GM13976 (cell line): ENCODE measurements at places on chromosomes 2 and 18.
A peak's percentile ranks its signal among the peaks of the same experiment; 100 is the strongest.

GRCh38 chr2:68709421-68709911, 25.1 kb upstream of the ARHGAP25 start:
- no peak for DNase-seq

DNA sequence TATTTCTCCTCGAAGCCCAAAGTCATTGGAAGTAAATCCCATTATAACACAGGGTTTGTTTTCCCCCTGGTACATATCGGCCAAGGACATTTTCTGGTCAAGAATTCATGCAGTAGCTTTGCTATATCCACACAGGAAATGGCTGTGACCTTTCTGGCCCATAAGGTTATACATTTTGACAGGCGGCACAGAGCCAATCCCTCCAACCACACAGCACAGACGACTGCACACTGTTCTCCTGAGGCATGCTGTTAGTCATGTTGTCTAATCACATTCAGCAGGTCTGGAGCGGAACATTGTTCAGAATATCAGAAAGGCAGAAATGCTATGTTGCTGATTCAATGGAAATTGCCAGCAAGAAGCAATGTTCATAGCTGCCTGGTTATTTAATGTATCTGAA, 742.3 kb upstream of the SLC8A1 start:
- no peak for DNase-seq

- DNase-seq, result no peak
Observed at GRCh38 chr2:172200495-172201085, 97.9 kb upstream of the DLX2 start.

- DNase-seq, result no peak
Observed at GRCh38 chr2:47300609-47301276, 102.2 kb upstream of the MSH2 start.

DNA sequence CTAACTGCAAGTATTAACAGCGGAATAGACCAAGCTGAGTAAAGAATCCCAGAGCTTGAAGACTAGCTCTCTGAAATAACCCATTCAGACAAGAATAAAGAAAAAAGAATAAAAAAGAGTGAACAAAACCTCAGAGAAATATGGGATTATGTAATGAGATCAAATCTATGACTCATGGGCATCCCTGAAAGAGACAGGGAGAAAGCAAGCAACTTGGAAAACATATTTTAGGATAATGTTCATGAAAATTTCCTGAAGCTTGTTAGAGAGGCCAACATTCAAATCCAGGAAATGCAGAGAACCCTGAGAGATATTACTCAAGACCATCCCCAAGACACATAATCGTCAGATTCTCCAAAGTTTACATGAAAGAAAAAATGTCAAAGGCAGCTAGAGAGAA, 17.3 kb downstream of the PFN4 start:
- DNase-seq, result no peak

DNA sequence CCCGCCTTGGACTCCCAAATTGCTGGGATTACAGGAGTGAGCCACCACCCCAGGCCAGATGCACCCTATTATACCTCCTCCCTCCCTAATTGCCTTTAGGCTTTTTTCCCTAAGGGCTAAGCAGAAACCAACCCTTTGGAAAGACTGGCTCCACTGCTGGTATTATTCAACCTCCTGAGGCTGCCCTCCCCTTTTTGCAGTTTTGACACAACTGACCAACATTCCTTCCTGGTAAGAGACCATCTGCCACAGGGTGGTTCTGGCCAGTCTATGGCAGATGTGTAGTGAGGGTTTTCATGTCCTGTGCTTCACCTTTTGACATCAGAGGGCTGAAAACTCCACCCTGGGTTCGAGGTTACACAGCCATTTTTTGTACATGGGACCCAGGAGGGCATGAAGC, 1785.3 kb upstream of the CELF4 start:
- DNase-seq, result no peak

DNA sequence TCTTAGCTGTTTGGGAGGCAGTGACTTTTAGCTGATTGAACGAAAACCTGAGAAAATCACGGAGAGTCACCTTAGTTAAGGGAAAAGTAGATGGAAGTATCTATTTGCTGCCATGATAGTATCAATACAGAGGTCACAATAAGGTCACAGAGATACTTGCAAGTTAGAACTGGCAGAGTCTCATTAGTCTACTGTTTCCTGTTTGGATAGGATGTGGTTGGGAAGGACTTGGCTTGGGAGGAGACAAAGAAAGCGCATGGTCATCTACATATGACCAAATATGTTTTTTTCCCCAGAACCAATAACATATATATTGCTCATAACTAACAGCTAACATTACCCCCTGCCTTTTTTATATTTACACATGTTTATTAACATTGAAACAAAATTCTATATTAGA, 78.4 kb upstream of the AQP4 start:
- no peak for DNase-seq

GRCh38 chr2:131153529-131153928, 48.4 kb downstream of the PLEKHB2 start:
- no peak for DNase-seq

DNA sequence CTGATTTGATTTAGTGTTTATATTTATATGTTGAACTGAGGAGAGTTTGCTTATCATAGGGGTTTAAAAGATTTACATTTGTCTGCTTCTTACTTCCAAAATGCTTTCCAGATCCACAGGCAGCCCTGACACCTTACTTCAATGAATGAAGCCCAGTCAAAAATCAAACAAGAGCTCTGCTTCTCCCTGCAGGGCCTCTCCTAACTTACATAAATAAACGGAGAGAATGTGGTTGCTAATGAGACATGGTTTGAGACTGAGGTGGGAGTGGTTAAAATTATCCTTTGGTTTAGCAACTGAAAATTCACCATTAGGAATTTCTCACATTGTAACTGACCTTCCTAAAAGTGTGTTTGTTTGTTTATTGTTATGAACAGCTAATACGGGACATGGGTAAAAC, 612.3 kb upstream of the FANCL start:
- DNase-seq, result no peak

- no peak for DNase-seq
Observed at GRCh38 chr18:49456794-49457193, 3.7 kb downstream of the DYM start.

- no peak for DNase-seq
Observed at GRCh38 chr2:5070257-5070656, 621.9 kb upstream of the SOX11 start.

- DNase-seq, result peak; percentile 85
Observed at GRCh38 chr2:229714080-229714735, at the start of gene DNER. Gene DNER, minus strand, starts transcription at chr2:229714555. Its CDS starts 132 bp downstream, at chr2:229714423.

DNA sequence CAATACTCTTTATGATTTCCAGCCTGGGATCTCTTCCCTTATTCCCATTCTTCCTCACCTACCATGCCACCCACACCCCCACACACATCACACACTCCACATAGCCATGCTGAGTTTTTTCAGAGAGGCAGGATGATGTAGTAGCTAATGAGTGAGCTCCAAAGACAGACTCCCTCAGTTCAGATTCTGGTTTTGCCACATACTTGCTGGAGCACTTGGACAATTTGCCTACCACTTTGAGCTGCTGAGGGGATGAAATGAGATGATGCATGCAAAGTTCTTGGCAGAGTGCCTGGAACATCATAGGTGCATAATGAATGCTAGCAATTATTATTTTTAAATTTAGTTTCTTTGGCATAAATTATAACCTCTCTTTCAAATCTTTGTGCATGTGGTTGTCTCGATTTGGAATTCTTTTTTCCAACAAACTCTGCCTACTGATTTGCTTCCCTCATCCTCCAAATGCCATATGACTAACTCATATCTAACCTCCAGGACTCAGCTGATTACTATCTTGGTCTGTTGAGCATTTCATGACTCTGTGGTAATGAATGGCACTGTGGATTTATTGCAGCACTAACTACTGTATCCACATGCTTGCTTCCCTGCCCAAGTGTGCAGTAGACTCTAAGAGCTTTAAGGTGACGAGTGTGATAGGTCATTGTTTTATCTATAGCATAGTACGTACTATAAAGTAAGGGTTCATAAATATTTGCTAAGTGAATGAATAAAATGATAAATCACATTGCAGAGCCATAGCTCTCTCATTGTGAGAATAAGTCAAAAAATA, 99.1 kb downstream of the TACR1 start:
- DNase-seq, result no peak

DNA sequence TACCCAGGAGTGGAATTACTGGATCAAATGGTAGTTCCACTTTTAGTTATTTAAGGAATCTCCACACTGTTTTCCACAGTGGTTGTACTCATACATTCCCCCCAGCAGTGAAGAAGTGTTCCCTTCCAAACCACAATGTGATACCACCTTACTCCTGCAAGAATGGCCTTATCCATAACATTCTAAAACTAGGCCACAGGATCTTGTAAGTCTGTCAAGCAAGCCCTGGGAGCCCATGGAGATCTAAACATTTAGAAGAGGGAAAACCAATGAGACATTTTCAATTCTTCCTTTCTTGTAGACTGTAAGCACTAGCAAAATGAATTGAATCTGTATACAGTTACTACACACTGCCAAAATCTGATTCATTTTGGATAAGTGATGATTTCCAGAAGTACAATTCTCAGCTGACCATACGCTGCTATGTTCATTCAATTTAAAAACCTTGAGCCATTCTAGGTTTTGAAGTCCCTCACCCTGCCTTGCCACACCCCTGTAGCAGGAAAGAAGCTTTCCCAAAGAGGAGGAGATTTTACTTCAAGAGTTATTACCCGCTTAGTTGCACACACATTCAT, 149.1 kb downstream of the SLC8A1 start:
- DNase-seq, result no peak

GRCh38 chr2:23235736-23236135, 149.2 kb upstream of the KLHL29 start:
- no peak for DNase-seq

DNA sequence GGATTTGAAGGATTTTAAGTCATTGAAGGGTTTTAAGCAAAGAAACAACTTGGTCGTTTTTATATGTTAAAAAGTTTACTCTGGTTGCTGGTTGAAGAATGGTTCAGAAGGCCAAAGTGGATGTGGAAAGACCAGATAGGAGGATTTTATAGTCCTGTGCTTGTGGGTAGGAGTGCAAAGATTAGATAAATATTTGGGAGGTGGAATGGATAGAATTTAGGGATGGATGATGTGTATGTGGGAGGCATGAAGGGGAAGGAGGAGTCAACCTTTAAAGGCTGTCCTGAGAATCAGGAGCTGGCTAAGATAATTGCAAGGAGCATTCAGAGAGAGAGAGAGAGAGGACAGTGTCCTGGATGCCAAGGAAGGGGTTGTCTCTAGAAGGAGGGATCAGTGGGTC, 190.1 kb upstream of the SPRED2 start:
- DNase-seq, result no peak

- no peak for DNase-seq
Observed at GRCh38 chr18:79309614-79310358, 85.9 kb upstream of the NFATC1 start.

DNA sequence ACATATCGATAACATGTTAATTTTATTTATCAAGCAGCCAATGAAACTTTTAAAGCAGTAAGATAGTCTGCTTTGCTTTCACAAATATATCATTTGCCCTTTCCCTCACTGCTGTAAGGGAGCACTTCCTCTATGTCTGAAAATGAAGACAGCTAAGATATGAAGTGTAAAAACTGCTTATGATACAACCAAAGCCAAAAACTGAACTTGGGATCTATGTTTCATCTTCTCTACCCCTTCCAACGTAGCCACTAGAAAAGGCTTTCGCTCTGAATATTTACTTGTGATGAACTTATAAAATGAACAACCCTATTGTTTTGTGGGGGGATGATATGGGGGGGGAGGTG, 140.3 kb downstream of the TCF4 start:
- DNase-seq, result no peak

GRCh38 chr18:74862094-74862493, 264.4 kb downstream of the ZNF407 start:
- DNase-seq, result no peak

DNA sequence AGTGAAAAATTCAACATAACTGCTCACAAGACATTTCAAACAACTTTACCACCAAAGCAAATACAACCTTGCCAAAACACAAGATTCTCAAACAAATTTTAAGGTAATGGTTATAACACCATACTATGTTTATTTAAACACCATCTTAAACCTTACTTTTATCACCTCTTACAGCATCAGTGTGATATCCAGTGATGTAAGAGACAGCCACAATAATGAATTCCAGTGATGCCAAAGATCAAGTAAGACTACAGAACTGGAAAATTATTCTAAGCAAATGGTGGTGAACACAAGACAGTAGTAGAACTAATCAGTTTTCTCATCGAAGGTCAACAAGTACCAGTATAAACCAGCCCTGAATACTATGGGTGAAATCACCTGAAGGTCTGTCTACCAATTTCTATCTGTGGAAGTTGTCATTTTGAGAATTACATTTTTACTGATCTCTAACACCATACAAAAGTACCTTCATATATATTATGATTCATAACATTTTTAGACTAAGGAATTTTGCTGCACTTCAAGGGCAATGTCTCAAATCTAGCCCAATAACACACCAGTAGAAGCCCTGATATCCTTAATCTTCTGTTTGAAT, 146.2 kb downstream of the RBMS1 start:
- no peak for DNase-seq

DNA sequence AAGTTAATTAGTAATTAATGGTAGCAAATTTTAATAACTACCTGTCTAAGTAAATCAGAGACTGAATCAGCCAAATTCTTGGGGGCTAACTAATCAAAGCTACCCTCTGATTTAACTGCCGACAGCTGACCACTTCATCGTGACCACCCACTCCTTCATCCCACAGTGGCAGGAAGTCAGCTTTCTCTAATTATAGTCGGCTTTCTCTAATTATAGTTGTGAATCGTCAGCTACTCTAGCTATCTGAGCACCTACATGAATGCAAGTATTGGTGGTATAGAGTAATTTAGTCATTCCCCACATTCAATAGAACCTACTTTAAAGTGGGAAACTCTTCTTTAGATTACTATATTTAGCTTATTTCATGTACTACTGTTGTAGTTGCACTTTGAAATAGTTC, 185.5 kb downstream of the PTGR3 start:
- no peak for DNase-seq

- no peak for DNase-seq
Observed at GRCh38 chr2:178836807-178837206, 29.6 kb upstream of the TTN start.

DNA sequence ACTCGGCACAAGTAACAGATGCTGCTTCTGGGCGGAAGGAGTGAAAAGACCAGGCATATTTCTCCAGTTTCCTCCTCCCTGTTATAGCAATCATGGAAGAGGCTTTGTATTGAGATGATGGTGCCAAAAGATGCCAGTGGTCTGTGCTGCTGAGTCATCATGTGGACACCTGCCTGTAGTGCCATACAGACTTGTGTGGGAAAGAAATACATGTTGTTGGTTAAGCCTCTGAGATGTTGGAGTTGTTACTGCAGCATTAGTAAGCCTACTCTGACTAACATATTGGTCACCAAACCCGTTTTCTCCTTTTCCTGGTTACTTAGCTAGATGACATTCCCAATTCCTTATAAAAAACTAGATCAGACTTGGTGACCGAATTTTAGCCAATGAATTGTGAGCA, 356.9 kb downstream of the ZNF521 start:
- DNase-seq, result no peak

- no peak for DNase-seq
Observed at GRCh38 chr2:1010415-1010930, 59.8 kb downstream of the SNTG2 start.

- peak; percentile 71 for DNase-seq
Observed at GRCh38 chr18:62663731-62664336, 51.5 kb upstream of the PHLPP1 start.

GRCh38 chr2:235729557-235729947, 235.7 kb downstream of the AGAP1 start:
- no peak for DNase-seq
